ENCODE measurements at places on chromosomes 4 and X.
A peak's percentile ranks its signal among the peaks of the same experiment; 100 is the strongest.

- no peak for DNase-seq
These were observed 5.4 kb upstream of the MSX1 start for GRCh38 chr4:4853921-4854648.

- DNase-seq = no peak
These were observed 1.1 kb downstream of the DOCK11 start for GRCh38 chrX:118496763-118497079.

DNA sequence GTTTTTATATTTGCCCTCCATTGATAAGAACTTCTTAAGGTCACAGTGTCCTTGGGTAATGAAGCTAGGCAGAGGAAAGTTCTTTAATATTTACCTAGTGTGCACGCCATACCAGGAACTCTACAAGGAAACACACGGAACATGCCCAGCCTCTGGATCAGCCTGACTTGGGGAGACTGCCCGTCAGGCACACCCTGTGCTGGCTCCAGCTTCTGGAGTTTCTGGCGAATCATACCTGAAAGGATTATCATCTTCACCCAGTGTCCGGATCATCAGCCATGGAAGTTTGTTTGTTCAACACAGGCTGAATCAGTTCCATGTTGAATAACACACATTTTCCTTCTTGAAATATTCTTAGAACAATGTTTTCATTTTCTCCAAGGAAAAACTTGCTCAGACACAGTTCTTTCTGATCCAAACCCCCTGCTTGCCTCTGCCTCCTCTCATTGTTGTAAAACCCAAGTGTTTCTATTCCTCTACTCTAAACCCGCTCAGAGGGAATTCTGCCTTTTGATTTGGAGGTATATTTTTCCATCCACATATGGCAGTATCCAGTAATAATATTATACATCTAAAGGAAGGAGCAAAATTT is 176.7 kb downstream of the SHROOM3 start:
- no peak for DNase-seq

DNA sequence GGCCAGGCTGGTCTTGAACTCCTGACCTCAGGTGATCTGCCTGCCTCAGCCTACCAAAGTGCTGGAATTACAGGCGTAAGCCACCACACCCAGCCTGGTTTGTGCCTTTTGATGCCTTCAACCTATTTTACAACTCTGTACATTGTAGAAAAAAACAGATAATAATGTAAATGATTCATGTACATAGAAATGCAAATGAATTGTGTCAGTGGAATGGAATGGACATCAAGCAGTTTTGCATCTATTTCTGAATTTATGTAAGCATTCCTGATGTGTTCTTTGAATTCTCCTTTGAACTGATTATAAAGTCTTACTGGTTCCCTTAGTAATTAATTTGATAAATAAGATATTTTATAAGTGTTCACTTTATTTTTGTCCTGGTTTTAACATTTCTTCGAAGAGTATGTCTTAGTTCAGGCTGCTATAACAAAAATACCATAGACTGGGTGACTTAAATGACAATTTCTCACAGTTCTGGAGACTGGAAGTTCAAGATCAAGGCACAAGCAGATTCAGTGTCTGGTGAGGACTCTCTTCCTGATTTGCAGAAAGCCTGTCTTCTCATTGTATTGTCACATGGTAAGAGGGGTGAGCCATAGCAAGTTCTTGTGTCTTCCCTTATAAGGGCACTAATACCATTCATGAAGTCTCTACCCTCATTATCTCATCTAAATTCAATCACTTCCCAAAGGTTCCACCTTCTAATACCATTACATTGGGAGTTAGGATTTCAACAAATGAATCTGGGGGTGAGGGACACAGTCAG is 162.2 kb upstream of the S100G start:
- no peak for DNase-seq

GRCh38 chrX:13115146-13115855 is 70.9 kb upstream of the FAM9C start:
- DNase-seq = no peak

- no peak for DNase-seq
These were observed 206.0 kb downstream of the KIT start for GRCh38 chr4:54863571-54864255.

DNA sequence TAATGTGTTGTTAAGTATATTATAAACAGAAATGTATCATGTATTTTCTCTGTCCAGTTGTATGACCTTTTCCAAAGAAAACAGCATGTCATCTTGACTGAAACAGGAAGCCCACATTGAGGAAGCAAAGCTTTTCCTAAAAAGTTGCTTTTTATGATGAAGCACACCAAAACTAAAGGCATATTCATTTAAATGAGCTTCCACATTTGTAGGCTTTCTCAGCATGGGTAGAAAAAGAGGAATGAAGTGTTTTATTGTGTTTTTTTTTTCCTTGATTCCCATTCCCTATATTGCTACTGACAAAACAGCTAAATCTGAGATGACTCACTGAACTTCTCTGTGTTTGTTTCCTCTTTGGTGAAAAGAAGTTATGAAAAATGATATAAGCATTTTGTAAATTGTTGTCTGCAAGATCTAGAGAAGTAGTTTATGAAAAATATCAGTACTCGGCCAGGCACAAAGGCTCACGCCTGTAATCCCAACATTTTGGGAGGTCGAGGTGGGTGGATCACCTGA is 32.5 kb upstream of the FRAS1 start:
- no peak for DNase-seq

DNA sequence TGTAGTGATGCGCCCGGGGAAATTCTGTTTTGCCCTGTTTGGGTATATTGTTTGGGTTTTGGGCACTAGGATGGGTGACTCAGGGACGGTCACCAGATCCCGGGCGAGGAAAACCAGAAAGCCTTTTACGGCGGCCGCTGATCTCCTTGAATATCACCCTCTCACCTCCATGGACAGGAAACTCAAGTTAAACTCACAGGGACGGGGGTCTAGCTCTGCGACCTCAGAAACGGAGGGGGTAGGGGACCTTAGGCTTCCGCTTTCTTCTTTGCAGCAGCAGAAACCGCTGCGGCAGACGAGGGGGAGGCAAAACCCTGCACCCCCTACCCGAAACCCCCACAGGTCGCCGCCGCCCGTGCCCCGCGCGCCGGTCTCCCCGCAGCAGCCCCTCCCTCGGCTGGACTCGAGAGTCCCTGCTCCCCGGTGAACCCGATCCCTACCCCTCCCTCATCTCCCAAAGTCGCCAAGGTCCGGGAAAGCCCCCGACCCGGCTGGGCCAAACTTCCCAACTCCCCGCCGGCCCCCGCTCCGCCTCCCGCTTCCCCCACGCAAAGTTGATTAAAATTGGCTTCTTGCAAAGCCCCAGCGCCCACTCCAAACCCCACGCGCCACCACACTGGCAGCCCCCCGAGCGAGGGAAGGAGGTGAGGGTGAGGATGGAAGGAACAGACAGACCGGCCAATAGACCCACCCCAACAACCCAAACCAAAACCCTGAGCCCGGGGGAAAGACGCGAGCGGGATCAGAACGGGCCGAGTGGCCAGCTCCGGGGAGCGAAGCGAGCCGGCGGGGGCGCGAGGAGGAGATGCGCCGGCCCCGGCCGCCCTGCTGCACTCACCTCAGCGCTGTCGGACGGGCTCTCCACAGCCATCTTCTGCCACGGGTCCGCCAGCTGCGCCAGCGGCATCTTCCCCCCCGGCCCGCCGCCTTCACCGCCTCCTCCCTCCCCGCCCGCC is 705 bp downstream of the RPS6KA3 start:
- peak; percentile 12 for DNase-seq

All from effector CD4-positive, alpha-beta T cell (primary cell).